ENCODE measurements at places on chromosomes 1 and 21.

- DNase-seq, result no peak
Observed at GRCh38 chr1:160841079-160841478, 21.6 kb downstream of the CD244 start.

- DNase-seq, result no peak
Observed at GRCh38 chr1:217188280-217189237, 442.3 kb downstream of the GPATCH2 start.

- no peak for DNase-seq
Observed at GRCh38 chr21:17758683-17759082, 60.5 kb downstream of the C21orf91 start.

- DNase-seq, result no peak
Observed at GRCh38 chr1:16143566-16144324, 12.1 kb downstream of the EPHA2 start.

DNA sequence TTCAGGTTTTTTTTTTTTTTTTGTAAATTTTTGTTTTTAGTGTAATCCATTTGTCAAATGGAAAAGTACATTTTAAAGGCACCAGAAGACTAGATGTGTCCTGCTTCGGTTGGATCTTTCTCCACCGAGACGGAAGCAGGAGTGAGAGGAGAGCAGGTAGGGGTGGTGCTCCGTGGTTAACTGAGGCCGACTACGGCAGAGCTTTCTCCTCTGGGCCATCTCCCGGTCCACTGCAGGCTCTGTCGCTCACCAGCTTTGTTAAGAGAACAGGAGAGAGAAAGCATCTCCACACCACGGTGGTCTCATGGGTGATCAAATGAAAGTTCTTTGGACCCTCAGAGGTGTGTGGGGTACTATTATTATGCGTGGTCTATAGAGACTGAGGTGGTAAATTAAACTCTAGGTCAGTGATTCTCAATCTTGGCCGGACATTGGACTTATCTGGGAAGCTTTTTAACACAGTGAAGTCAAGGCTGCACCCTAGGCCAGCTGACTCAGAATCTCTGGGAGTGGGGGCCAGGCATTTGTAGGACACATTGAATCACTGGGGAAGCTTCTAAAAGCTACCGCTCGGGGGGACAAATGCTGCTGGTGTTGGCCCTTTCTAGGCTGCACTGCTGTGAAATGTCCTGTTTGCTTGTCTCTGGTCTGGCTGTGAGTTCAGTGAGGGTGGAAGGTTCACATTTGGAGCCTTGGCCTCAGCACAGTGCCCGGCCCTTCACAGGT, 25.0 kb downstream of the ABCA4 start:
- DNase-seq, result no peak

DNA sequence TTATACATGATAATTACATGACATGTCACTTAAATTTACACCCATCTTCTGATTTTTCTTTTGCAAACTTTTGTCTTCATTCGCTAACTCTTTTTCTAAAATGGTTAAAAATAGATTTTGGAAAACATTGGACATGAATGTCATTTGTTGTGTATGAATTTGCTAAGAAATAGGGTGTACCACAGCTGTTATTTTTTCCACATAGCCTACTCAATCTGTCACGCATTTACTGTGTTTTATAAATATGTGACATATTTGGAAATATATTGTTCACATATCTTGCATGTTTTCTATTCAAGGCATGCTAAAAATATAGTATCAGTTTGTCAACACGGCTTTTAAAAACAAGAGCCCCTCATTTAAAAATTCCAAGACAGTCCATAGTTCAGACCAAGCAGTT, 47.9 kb upstream of the TARBP1 start:
- no peak for DNase-seq
